ENCODE measurements at places on chromosomes 11 and 22.
A peak's percentile ranks its signal among the peaks of the same experiment; 100 is the strongest.

DNA sequence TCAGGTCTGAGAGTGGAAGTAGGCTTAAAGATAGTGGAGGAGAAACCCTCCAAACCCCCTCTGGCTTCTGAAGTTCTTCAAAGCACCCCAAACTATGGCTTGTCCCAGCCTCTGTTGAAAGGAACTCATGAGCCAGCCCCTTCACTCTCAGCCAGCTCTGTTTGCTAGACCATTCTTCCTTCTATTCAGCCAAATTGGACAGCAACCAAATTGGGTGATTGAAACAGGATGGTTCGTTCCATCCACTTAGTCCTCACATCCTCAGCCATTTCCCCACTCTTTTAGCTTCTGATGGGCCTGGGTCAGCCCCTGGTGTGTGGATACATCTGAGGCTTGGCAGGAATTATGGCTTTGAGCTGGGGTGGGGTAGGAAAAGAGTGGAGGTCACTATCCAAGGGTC is 4.5 kb downstream of the HTR3A start:
- DNase-seq = no peak

- no peak for DNase-seq
These were observed 31.8 kb downstream of the EIF3M start for GRCh38 chr11:32615422-32615821.

DNA sequence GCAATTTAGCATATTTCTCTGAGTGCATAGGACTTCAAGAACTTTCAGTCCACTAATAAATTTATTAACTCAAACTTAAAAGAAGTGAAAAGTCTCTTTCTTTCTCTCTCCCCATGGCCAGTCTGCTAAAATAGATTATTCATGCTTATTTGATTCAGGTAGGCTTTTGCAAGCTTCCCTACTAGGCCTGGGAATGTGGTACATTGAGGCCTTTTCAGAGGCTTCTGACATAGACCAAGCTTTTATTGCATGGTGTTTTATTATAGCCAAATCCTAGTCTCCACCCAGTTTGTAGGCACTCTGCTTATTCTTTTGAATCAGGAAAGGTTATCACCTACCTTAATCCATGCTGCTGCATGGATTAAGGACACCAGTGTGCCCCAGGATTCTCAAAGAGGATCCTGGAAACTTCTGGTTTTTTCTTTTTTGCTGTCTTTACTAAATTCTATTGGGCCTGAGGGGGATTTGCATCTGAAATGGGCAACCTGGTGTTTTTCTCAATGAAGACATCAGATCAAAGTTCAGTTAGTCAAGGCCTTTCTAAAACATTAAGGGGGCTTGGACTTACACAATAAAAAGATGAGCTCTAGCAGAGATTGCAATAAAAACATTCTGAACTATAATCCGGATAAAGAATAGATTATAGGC is 92.2 kb downstream of the ELP4 start:
- DNase-seq = no peak

DNA sequence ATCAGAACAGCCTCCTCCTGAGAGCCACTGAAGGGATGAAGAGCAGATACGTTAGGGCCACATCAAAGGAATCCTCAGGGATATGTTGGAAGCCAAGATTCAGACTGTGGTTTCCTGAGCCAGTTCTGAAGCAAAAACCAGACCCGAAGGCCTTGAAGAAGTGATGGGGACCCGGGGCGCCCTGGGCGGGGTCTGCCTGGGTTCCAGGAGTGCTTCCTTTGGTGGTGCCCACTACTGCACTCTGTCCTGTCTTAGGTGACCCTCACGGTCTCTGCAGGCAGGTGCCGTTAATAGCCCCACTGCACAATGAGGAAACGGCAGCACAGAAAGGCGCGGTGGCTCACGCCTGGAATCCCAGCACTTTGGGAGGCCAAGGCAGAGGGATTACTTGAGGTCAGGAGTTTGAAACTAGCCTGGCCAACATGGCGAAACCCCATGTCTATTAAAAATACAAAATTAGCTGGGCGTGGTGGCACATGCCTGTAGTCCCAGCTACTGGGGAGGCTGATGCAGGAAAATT is 12.9 kb upstream of the SH3BP1 start:
- DNase-seq = no peak

GRCh38 chr11:9660886-9661285 is 3.0 kb upstream of the SWAP70 start:
- DNase-seq = no peak

GRCh38 chr11:122102426-122102825 is 13.6 kb downstream of the BLID start:
- no peak for DNase-seq

DNA sequence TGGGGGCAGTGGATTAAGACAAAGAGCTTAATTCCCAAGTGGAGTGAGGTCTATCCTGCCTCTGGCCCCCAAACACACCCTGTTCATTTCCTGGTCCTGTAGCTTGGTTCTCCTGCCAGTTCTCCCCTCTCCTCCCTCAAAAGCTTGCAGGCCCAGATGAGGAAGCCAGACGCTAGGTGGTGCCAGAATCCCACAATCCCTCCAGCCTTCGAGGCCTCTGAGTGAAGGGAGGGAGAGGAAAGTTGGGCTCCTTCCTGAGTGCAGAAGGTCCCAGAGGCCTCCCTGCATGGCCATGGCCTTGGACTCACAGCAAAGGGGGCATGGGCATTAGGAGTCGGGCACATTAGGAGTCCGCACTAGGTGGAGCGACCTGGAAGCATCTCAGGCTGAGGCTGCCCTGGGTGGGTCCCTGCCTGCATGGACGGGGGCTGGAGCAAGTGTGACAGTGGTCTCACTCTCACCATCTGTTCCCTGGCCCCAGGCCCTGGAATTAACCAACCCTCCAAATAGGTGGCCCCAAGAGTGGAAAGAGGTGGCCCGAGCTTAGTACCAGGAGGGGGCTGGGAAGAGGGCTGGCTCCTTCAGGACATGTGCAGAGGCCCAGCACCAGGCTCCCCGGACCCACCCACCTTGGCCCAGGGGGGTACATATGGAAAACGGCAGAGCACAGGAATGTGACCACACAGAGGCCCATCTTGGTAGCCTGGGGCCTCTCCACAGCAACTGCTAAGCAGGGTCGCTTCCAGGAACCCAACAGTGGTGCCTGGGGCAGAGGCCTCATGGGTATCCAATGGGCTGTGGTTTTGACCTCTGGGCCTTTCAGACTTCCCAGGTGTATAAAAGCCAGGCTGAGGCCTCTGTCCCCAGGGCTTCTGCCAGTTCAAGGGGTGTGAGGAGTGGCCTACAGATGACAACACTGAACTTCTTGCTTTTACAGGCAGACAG is 5.2 kb downstream of the FXYD2 start:
- DNase-seq = peak; percentile 45

GRCh38 chr11:76380159-76380976 is 564 bp downstream of the THAP12 start:
- peak; percentile 23 for DNase-seq

GRCh38 chr22:41446057-41446501 is 522 bp downstream of the TOB2 start:
- no peak for DNase-seq

GRCh38 chr22:27101288-27101687 is 443.9 kb downstream of the MIAT start:
- no peak for DNase-seq

GRCh38 chr11:93603225-93604007 is 58.1 kb upstream of the CEP295 start:
- no peak for DNase-seq

DNA sequence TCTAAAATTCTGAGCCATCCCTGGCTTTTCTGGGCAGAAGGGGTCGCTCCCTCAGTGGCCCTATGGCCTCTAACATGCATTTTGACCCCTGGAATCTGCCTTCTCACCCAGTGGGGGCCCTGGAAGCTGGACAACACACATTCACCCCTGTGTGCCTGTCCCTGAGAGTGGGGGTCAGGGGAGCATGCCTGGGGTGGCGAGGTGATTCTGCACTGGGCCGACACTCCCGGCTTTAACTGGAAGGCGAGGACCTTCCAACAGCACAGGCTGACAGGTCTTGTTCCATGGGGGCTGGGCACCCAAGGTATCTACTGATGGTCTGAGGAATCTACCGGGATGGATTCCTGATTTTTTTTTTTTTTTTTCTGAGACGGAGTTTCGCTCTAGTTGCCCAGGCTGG is 10.7 kb downstream of the PPM1F start:
- no peak for DNase-seq

DNA sequence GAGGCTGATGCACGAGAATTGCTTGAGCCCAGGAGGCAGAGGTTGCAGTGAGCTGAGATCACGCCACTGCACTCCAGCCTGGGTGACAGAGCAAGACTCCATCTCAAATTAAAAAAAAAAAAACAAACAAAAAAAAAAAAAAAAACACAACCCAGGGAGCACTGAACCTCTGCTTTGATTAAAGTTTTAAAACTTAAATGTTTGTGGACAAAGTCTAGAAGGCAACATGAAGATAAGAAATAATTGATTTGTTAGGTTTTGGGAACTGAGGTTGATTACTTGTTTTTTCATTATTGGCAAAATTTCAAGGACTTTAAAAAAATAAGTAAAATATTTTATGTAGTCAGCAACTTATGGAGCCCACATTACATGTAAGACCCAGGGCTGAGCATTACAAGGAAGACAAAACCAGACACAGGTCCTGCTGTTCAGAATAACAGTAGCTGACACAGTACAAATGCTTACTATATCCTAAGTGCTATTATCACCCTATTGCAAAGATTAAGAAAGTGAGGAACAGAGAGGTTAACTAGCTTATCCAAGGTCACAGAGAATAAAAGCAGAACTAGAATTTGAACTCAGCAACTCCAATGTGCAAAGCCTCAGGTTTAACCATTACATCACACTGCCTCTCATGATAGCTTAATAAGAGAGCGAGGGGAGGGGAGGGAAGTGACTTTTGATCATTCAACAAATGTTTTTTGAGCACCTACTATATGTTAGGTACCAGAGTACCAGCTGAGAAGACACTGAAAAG is 2.3 kb upstream of the CRY2 start:
- no peak for DNase-seq

DNA sequence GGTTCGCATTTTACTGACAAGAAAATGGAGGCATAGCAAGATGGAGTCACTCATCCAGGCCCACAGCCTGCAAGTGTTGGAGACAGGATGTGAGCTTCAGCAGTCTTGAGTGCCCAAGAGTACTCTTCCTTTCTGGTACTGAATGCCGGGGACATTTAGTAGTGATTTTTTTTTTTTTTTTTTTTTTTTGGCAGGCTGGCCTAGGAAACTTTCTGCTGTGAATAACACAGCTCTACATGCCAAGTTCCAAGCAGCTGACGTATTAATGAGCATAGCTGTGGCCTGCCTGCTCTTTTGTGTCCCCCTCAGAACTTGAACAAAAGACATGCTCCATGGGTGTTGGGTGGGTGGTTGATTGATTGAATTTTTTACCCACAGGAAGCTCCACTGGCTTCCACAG is 195.5 kb upstream of the CADM1 start:
- DNase-seq = no peak

- DNase-seq = no peak
These were observed 312.2 kb downstream of the BRD1 start for GRCh38 chr22:49515475-49515874.

DNA sequence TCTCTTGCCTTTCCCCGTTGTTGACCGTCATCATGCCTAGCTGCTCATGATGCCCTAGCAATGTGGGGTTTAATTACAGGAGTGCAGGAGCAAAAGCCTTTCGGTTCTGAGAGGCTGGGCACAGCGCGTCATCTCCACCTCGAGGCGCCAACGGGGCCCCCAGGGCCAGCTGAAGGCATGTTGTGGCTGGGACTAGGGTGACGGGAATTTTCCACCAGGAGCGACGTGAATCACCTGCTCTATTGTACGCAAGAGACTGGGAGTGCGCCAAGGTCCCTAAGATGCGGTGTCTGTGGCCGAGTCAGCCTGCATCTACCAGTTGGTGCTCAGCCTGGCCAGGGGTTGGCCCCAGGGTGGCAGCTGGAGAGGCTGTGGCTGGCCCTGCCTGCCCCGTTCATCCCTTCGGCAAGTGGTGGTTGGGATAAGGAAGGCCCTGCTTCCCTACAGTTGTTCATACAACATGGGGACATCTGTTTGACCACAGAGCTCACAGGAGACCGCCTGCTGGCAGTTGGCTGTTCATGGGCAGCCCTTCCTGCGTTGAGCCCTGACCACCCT is 1175.6 kb downstream of the BRD1 start:
- no peak for DNase-seq

GRCh38 chr22:29816980-29817379 is 21.1 kb downstream of the ASCC2 start:
- no peak for DNase-seq

DNA sequence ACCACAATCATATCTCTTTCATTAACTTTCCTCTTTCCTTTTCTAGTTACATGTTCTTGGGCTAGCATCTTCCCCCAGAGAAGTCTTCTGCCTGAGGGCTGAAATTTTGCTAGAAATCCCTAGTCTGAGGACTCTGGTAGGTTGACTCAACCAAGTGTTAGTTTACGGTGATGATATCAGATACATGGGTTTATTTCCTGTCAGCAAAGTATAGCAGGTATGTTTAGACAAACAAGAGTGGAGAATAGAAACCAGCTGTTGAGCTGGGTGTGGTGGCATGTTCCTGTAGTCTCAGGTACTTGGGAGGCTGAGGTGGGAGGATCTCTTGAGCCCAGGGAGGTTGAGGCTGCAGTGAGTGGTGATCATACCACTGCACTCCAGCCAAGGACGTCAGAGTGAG is 11.2 kb downstream of the FOLR1 start:
- DNase-seq = no peak

GRCh38 chr11:69841859-69842698 is 22.9 kb upstream of the FGF3 start:
- DNase-seq = no peak

DNA sequence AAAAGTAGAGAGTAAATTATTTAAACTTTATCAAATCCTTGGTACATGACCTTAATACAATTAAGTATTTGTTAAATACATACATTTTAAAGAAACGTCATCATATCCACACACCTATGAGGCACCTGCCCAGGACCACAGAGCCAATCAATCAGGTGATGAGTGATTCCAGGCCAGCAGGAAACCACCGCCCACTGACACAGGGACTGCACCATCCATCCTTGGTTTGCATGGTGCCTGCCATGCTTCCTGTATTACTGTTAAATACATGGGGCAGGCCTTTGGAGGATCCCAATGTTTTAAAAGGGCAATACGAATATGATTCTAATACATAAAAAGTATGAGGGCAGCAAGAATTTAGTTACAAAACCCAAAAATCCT is 7.0 kb upstream of the TBC1D10A start:
- DNase-seq = no peak

- peak; percentile 56 for DNase-seq
These were observed at the start of gene CPT1A for GRCh38 chr11:68841718-68842426. CPT1A (minus strand) TSS chr11:68841916; CDS start chr11:68815474, 26,442 bp downstream.
